ENCODE measurements at places on chromosomes 12 and 14.
A peak's percentile ranks its signal among the peaks of the same experiment; 100 is the strongest.

DNA sequence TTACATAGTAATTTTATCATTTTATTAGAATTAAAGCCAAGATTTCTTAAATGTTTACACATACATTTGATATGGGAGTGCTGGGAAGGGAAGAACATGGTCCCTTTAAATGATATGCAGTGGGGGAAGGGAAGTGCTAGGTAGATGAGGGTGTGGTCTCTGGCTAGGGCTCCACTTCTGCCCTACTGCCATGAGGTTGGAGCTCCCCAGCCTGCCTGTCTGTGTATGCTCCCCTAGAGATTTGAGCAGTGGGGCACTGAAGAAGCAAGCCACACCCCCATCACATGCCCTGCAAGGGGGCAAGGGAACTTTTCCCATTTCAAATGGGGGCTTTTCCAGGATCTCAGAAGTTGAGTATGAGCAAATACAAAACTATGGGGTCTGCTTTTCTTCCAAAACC is 25.5 kb downstream of the CLECL1 start:
- DNase-seq, result no peak

DNA sequence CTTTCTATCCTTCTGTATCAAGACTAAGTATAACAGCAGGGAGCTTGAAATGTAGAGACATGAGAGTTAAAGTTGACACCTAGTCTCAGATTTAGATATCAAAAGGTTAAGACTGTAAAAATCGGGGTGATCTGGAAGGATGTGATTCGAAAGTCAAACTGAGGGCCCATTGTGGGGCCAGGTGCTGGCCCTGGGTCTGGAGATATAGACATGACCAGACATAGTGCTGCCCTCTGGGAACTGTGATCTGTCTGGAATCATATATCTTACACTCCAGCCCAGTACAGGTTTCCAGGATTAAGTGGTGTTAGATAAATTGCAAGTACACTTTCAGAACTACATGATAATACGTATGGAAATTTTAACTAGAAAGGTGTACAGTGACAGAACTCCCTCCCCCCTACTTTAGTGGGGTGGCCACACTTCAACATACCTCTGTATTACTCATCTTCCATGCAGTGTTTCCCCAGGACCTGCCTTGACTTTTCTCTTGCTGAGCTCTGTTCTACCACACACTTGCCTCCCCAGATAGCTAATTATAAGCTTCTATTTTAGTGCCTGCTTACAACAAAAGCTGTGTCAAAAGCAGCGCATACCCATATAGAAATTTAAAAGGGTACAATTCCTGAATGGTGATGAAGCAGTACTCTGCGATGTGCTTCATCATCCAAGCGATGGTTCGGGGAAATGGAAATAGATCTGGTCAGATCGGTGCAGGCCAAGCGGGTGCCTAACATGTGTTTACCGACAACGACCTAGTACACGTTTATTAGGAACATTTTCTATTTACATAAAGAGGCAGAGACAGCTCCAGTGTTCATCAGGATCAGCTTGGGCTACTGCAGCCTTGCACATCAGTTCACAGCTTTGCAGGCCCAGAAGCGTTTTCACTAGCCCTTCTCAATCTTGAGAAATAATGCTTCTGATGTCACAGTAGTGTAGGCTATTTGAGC is 68.7 kb downstream of the ARF6 start:
- no peak for DNase-seq

DNA sequence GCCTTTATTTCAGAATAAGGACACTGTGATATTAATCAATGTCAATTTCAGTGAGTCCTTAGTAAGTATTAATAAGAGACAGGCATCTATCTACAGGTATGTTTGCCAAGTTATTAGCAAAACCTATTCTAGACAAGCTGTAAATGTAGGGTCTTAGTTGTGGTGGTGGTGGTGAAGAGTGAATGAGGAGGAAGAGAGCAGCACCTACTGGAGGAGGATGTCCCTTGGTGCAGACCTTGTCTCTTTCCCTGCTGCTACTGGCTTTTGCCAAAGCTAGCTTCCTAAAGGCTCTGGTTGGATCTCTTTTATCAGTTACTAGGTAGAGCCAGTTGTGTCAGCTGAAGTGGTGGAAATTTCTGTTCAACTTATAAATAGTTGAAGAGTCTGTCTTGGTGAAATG is 304.8 kb upstream of the ATP2B1 start:
- no peak for DNase-seq

DNA sequence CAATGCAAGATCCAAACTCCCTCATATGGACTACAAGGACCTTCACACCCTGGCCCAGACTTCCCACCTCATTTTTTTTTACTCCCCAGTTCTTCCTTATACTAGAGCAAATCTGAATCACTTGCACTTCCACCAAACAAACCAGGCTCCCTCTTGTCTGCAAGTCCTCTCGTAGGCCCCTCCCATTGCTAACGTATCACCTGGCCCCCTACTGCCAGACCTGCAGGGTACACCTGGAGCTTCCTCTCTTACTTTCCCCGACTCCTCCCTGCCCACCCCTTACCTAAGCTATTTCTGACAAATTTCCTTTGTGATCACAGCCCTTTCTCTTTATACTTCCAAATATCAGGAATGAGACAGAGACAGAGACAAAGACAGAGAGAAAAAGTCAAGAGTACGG is 463.9 kb downstream of the GALC start:
- no peak for DNase-seq

- peak; percentile 41 for DNase-seq
Observed at GRCh38 chr12:55707841-55708694, at the start of gene ITGA7. TSS of gene ITGA7 (minus strand) at chr12:55707904. CDS start at chr12:55707682, 222 bp downstream.

GRCh38 chr14:94650806-94651805 is 38.9 kb downstream of the SERPINA3 start:
- DNase-seq, result no peak

DNA sequence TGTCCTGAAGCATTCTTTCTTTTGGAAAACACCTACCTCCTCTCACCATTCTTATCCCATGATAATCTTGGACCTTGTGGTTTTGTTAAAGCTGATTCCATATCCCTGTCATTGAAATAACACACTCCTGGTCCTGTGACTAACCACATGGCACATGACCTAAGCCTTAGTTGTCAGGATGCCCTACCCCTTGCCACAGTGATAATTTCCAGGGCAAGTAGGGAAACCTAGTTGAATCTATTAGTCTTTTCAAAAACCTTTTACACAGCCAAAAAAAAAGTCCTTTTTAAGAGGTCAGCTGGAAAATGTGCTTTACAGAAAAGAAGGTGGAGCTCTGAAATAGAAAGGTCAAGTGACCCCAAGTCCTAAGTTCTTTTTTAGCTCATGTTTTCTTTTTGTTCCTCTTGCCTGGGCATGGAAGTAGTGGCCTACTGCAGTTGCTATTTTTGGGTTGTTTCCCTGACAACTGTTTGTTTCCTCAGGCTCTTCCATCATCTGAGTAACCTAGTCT is 608.4 kb downstream of the LRFN5 start:
- no peak for DNase-seq

DNA sequence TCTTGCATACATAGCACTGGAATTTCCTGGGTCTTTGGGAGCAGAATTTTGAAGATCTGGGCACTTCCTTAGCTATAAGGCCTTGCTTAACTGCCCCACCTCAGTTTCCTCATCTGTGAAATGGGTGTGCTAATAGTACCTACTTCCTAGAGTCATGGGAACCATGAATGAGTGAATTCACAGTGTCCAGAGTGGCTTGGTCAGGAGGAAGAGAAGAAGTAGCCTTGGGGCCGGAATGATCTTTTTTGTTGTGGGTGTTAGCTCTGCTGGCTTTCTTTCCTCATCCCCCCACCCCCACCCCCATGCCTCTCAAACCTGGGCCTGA is 2.4 kb downstream of the SH2B3 start:
- no peak for DNase-seq

GRCh38 chr14:52279408-52279807 is 11.9 kb downstream of the PTGDR start:
- DNase-seq, result no peak

DNA sequence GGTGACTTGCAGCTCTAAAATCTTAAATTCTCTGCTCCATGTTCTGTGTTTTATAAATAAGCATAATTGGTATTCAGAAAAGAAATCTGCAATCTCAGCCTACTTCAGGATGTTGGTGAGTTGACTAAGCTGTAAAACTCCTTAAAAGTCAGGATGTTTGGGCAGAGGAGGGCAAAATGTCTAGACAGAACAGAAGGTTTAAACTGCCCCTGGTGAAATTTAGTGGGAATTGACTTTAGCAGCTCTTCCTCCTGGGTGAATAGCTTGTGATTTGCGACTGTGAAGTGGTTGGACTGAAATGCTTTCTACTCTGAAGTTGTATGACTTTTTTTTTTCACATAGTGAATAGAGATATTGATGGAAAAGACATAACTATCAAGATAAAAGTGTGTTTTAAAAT is 85.8 kb downstream of the CAND1 start:
- DNase-seq, result no peak

GRCh38 chr12:124049451-124050094 is 76.6 kb downstream of the ZNF664 start:
- DNase-seq, result no peak

GRCh38 chr12:82008251-82008650 is 249.1 kb upstream of the PPFIA2 start:
- DNase-seq, result no peak

- no peak for DNase-seq
Observed at GRCh38 chr12:113862590-113863454, 103.3 kb downstream of the RBM19 start.

GRCh38 chr12:49934505-49934904 is 16.0 kb upstream of the AQP2 start:
- no peak for DNase-seq

- DNase-seq, result no peak
Observed at GRCh38 chr14:99968191-99968920, 96.9 kb upstream of the EVL start.

DNA sequence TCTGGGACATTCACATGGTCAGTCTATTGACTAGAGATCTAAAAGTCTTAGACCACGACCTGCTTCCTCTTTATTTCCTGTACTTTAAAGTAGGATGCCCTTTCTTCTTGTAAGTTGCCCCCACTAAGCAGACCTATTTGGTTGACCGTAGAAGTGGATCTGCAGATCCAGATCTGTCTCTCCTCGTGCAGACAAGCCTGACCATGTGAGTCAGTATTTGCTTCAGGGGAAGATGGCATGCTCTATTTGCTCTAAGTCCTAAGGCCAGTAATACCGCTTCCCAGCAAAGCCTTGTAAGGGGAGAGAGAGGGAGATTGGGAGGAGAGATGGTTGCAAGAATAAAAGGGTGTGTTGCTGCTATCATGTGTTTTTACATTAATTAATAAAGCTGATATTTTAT is 46.8 kb downstream of the KCNC2 start:
- no peak for DNase-seq

GRCh38 chr12:93950311-93950710 is 198.1 kb upstream of the PLXNC1 start:
- DNase-seq, result no peak

GRCh38 chr12:78885466-78885865 is 20.9 kb downstream of the SYT1 start:
- DNase-seq, result no peak

DNA sequence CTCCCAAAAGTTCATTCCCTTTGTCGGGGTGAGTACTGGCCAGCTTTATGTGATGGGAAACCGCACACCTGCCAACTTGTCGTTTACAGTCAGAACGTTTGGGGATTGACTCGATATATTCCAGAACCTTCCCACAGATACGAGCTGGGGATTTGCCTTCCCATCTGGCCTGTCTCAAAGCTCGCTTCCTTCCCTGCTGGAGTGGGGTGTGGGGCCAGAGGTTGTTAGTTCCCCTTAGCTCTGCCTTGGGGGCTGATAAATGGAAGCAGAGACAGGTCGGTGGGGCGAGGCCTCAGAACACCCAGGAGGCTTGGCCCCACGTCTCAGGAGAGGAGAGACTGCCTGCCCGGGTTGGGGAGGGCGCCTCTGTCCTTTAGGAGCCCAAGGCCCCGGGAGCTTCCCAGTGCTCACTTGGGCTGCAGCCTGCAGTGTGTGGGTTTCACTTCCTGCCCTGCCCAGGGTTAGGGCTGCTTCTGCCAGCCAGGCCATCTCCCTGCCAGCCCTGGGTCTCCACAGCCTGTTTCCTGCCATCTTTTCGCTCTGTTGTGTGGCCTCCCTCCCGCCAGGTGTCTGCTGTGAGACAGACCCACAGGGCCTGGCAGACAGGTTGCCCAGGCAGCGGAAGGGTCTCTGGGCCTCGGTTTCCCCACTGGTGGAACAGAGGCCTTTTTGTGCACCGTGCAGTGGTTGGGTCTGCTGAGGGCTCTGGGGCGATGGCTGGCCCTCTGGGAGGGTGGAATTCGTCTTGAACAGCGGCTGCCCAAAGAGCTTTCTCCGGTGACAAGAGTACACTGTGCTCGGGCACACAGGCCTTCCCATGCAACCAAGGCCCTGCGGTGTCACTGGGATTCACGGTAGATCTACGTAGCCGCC is 8.1 kb upstream of the TEX22 start:
- no peak for DNase-seq

GRCh38 chr12:107605293-107605692 is 80.3 kb upstream of the PWP1 start:
- no peak for DNase-seq

Data from activated CD4-positive, alpha-beta T cell treated with anti-CD3 and anti-CD28 coated beads for 1 hour (primary cell).